Activated gamma-delta T cell treated with Interleukin-2 at 50 U/mL for 16 hours (primary cell): ENCODE measurements at places on chromosomes 5 and 9.

GRCh38 chr5:125059255-125060002 lies 313.0 kb upstream of the ZNF608 start:
- DNase-seq = no peak

DNA sequence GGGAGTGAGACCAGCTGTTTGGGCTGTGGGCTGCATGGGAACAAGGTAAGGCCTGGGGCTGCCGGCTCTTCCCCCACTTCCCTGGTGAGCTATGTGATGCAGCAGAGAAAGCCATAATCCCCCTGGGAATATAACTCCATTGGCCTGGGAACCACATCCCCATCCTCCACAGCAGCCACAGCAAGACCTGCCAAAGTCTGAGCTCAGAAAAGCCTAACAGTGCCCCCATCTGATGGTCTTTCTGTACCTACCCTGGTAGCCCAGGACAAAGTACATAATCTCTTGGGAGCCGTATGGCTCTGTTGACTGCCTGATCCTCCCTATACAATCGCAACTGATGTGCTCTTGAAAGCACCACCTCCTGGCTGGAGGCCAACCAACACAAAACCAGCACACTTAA lies 432.6 kb downstream of the CDH18 start:
- DNase-seq = no peak

GRCh38 chr5:33557605-33558004 lies 116.8 kb downstream of the TARS1 start:
- DNase-seq = no peak

DNA sequence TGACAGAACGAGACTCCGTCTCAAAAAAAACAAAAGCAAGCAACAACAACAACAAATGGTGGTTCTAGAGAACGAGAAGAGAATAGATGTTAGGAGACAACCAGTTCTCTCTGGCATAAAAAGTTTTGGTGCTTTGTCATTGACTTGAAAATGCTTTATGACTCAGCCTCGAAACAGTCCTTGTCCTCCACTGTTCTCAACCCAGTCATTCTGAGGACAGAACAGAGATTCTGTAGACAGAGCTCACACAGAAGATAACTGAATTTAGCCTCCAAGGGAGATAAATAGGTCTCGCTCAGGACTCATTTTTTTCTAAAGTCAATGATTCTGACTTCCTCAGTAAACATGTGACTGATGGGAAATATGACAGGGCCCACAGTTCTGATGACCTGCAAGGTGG lies 76.0 kb upstream of the FSTL4 start:
- no peak for DNase-seq

DNA sequence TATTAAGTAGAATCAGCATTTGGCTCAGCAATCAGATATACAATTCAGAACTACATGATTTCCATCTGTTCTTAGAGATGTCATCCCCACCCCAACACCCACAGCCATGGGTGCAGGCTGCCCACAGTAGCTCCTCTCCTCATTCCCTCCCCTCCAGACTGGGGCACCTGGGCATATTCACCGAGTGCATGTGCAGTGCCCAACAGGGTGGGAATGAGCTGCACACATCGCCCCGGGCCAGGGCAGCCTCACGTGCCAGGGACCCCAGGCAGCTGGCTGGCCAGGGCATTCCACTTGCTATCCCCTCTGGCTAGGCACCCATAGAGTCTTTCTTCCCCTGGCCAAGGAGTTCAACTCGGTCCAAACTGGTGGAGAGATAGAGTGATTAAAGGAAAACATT lies 461.9 kb upstream of the NUDT12 start:
- DNase-seq = no peak

- no peak for DNase-seq
Observed at GRCh38 chr5:27465140-27465539, 426.8 kb upstream of the CDH9 start.

- no peak for DNase-seq
Observed at GRCh38 chr5:111454198-111454622, 58.1 kb downstream of the STARD4 start.

- DNase-seq = no peak
Observed at GRCh38 chr9:108125625-108126024, 636.1 kb upstream of the KLF4 start.

- DNase-seq = no peak
Observed at GRCh38 chr9:109717342-109717741, 62.7 kb upstream of the PALM2AKAP2 start.

GRCh38 chr5:71924325-71924724 lies 182.9 kb upstream of the MAP1B start:
- no peak for DNase-seq

- DNase-seq = no peak
Observed at GRCh38 chr9:113927277-113927676, 51.2 kb downstream of the ZNF618 start.

DNA sequence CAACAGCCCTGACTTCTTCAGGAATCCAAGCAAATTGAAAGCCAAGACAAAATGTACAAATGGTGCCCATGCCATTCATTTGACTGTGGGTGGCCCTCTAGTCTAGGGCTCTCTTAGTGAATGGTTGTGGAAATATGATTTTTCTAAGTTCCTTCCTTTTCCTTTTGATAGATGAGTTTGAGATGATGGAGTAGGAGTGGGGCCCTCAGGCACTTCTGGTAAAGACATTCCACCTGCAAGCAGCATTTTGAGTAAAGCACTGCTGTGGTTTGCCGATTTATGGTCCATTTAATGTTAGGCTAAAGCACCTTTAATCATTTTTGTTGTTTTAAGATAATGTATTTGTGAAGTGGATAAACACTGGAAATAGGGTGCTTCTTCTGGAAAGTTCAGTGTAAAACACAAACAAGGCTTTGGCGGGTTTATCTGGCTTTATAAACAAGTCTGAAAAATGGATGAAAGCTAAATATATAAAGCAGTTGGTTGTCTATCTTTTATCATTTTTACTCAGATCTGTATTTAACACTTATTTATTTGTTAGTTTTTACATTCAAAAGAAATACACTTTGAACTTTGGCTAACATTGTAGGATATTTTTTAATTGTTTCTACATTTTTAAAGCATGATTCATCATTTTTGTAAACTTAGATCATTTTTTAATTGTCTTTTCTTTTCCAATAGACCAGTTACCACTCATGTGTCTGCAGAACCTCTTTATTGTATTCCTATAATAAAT lies 213.5 kb downstream of the PJA2 start:
- no peak for DNase-seq

GRCh38 chr5:131466171-131466766 lies 168.8 kb downstream of the RAPGEF6 start:
- DNase-seq = no peak

- DNase-seq = no peak
Observed at GRCh38 chr9:72217306-72217842, 68.1 kb downstream of the GDA start.

DNA sequence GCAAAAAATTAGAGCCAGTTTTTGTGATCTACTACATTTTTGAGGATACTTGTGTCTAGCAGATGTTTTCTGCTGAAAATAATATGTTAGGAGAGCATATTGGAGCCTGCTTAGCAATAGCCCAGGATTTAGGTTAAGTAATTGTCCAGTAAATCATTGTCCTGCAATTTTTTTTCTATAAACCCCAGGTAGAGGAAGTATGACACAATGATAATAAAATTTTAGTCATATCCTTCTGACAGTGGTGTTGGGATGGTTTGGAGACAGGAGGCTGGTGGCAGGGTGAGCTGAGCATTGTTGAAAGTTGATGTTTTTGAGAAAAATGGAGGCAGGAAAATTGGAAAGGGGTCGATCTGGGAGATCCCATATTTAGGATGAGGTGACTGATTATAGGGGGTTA lies 3.5 kb downstream of the SNCAIP start:
- DNase-seq = no peak

DNA sequence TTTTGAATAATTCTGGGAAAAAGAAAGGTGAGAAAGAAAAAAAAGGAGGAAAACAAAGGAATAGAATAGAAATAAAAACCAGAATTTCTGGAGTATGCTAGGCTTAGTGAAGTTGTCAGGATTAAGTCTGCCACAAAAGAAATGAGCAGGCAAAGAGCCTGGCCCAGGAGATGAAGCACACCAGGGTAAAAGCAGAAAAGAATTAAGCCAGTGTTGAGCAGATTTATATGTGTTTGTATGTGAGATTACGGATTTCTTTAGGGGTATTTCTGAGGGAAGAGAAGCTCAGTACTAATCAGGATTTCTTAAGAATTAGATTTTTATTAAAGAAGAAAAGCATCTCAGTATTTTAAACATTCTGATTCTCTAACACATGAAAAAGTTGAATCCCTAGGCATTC lies 74.5 kb downstream of the MRPS27 start:
- DNase-seq = no peak

GRCh38 chr5:61416010-61416409 lies 84.0 kb downstream of the ZSWIM6 start:
- DNase-seq = no peak

- no peak for DNase-seq
Observed at GRCh38 chr5:105088961-105089360, 1526.4 kb upstream of the NUDT12 start.

GRCh38 chr5:154215571-154216325 lies 25.2 kb downstream of the GALNT10 start:
- DNase-seq = no peak

GRCh38 chr5:40440746-40441145 lies 239.0 kb upstream of the PTGER4 start:
- no peak for DNase-seq

GRCh38 chr5:149799119-149799623 lies 69.1 kb downstream of the PPARGC1B start:
- no peak for DNase-seq

- DNase-seq = no peak
Observed at GRCh38 chr5:99600952-99601351, 672.1 kb upstream of the CHD1 start.

DNA sequence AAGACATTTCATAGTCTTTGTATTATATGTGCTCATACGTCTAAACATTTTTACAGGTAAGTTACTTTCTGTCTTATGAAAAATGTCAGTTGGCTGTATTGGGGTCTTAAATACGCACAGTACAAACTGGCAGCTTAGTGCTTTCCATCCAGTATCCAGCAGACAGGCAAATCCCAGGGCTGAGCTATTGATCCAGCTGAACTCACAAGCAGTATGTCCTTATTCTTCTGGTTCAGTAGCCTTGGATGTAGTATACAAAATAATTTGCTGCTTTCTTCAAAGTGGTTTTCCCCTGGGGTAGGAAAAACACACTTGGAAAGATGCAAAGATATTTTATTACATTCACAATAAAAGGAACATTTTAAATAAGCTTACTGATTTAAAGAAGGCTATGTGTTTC lies 617.2 kb downstream of the NR2F1-AS1 start:
- DNase-seq = no peak
